ENCODE measurements at places on chromosomes 6 and 20.

DNA sequence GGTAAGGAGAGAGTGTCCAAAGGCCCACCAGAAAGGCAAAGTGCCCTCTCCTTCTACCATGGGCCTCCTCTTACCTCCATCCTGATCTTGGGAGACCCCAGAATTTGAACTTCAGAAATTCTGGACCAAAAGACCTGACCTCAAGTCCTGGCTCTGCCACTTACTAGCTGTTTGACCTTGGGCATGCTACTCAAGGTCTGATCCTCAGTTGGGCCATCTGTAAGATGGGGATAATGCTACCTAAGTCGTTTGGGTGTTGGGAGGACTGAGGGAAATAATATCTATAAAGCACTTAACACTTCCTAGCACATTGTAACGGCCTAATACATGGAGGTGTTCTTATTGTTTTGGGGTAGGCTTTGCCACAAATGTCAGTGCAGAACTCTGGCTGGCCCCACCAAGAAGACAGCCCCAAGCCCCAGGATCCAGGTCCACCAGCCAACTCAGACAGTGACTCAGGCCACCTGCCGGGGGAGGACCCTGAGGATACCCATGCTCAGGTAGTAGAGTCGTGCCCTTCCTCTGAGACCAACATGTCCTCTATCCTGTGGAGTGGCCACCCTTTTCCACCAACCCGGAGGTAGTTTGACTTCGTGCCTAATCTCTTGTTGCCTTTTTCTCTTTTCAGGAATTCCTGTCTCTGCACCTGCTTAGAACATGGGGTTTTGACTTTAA is 2.7 kb downstream of the PRICKLE4 start:
- no peak for DNase-seq

GRCh38 chr6:136923954-136924673 is 2.0 kb downstream of the SLC35D3 start:
- DNase-seq: no peak

GRCh38 chr6:135842618-135843392 is 8.7 kb upstream of the PDE7B start:
- no peak for DNase-seq

DNA sequence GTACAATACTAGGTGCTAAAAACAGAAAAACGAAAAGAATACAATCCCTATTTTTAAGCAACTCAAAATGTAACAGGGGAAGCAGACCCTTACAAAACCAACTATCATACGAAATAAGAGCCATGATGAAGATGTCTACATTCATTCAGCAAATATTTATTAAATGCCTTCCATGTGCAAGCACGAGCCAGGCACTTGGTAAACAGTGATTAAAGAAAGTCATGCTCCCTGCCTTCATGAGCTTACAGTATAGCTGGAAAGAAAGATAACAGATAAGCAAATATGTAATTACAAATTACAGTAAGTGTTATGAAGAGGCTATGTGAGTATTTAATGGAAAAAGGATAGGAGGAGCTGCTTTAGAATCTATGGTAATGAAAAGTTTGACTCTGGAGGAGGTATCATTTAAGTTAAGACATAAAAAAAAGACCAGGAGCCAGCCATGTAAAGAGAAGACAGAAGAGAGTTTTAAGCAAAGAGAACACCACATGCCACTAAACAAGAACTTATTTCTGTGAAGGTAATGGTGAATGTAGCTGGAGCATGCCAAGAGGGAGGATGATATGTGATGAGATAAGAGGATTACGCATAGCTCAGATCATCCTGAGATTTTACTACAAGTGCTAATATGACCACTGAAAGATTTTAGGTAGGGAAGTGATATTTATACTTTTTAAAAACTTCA is 19.3 kb upstream of the COX7A2 start:
- DNase-seq: no peak

DNA sequence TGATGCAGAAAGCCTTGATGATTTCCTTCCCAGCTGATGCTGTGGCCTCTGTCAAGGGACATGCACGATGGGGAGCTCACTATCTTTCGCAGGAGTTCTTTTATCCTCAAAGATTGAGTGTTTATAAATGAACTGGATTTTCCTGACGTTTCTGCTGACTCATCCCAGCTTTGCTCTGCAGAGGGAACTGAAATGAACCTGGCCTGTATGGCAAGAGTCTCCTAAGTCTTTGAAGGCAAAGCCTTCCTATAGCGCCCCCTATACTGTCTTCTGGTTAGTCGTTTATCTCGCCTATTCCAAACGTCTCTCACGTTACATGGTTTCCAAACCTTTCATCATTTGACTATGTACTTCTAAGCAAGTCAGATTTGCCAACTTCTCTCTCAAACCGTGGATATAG is 565.3 kb downstream of the KIF16B start:
- no peak for DNase-seq

GRCh38 chr6:168992446-168993144 is 261.1 kb downstream of the THBS2 start:
- DNase-seq: no peak

DNA sequence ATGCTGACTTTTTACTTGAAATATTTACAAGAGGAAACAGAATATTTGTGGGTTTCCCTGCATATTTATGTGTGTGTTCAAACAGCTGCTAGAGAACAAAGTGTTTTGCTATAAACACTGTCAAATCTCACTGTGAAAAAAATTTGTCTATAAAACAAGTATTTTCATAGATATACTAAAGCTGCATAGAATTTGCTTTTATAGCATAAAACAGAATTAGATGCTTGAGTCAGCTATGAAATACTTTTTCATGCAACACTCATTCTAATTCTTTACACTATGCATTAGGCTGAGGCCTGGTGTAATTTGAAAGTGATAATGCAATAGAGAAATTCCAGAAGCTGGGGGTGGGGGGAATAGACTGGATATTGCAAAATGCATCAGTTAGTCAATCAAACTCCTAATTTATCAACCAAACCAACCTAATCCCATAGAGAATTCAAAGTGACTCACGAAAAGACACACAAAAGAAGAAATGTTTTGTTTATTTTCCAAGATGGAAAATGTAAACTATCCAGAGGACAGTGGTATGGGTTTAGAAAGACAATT is 148.2 kb downstream of the LAMA2 start:
- DNase-seq: no peak

GRCh38 chr6:157410045-157410444 is 29.1 kb downstream of the ZDHHC14 start:
- DNase-seq: no peak

DNA sequence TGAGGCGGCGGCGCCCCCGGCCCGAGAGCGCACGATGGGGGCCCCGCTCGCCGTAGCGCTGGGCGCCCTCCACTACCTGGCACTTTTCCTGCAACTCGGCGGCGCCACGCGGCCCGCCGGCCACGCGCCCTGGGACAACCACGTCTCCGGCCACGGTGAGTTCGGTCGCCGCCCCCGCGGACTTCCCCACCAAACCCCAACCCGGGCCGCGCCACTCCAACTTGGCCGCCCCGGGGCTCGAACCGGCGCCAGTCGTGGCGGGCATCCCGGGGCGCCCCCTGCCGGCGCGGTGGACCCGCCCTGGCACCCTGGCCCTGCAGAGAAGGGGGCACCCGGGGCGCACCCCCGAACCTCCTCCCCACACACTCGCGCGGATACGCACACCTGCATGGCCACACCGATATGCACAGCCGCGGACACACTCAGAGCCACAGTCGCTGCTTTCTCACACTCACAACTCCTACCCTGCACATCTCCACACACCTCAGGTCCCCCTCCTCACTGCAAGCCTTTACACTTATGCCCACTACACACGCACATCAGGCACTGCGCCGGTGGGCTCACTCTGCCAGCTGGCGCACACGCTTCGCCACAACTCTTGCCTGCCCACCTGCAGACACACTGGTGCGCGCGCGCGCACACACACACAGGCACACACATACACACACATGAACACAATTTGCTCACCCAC is 535 bp downstream of the VSTM2L start:
- DNase-seq: peak; percentile 14

- no peak for DNase-seq
Observed at GRCh38 chr6:130929036-130929678, 102.0 kb downstream of the SMLR1 start.

DNA sequence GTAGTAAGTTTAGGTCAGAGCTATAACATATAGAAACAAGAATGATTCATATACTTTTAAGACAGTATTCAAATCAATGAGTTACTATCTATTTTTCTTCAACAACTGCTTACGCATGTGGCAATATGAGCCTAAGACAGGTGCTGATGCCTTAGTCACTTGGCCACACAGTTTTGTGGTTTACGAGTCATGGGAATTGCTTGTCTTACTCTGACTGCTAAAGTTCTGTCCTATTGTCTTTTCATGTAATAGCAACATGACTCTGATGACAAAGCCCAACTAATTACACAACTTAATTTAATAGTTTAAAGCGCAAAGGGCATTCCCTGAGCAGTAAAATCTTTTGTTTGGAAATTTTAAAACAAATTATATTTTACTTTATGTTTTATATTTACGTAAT is 159.3 kb upstream of the CENPW start:
- no peak for DNase-seq

- DNase-seq: no peak
Observed at GRCh38 chr6:29509711-29510110, 22.0 kb upstream of the MAS1L start.

GRCh38 chr6:90218959-90219208 is 77.8 kb downstream of the BACH2 start:
- no peak for DNase-seq

- DNase-seq: no peak
Observed at GRCh38 chr6:37048851-37049757, 43.6 kb downstream of the FGD2 start.

DNA sequence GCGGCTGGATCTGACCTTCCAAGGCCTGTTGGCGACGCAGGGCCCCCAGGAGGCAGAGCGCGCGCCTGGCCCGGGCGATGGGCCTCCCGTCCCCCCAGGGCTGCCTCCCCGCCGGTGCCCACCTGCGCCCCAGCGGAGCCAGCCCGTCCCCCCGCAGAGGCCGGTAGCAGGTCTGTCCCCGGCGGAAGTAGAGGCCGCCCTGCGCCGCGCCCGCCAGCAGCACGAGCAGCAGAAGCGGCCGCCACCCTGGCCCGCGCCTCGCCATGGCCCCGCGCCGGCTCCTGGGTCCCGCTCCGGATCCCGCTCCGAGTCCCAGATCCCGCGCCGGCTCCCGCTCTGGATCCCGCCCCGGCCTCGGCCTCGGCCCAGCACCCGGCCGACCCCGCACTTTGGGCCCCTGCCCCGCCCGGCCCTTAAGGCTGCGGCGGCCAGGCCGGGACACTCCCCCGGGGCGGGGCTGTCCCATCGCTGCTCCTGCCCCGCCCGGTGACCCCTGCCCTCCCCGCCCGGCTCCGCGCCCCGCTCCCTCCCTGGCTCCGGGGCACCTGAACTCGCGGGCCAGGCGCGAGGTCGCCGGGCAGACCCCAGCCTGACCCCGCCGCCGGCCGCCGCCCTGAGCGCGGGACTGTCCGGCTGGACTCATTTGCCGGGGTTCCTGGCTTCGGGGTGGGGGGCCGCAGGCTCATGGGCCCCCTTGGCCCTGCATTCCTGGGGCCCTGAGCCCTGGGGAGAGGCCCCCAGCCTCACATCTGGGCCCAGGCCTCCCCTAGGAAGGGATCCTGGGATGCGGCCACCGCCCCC is at the start of gene CTSZ:
CTSZ (minus strand) TSS at position 391 of the 801 bp plus-strand sequence; CDS start at position 265, 126 bp downstream.
- DNase-seq: no peak

DNA sequence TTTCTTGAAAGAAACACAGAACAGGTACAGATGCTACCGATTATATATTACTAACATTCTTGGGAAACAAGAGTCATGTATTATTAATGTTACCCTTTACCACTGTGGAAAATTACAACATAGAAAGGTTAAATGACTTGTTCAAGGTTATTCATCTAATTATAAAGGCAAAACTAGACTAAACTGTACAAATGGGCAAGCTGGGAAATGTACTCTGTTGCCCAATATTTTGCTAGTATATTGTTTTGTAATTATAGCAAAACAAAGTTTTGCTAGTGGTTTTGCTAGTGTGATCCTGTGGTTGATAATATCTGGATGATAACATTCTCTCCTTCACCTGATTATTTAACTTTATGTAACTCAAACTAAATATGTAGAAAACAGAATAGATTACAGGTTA is 96.5 kb downstream of the TINAG start:
- no peak for DNase-seq

GRCh38 chr6:6707143-6707542 is 118.6 kb downstream of the LY86 start:
- no peak for DNase-seq

DNA sequence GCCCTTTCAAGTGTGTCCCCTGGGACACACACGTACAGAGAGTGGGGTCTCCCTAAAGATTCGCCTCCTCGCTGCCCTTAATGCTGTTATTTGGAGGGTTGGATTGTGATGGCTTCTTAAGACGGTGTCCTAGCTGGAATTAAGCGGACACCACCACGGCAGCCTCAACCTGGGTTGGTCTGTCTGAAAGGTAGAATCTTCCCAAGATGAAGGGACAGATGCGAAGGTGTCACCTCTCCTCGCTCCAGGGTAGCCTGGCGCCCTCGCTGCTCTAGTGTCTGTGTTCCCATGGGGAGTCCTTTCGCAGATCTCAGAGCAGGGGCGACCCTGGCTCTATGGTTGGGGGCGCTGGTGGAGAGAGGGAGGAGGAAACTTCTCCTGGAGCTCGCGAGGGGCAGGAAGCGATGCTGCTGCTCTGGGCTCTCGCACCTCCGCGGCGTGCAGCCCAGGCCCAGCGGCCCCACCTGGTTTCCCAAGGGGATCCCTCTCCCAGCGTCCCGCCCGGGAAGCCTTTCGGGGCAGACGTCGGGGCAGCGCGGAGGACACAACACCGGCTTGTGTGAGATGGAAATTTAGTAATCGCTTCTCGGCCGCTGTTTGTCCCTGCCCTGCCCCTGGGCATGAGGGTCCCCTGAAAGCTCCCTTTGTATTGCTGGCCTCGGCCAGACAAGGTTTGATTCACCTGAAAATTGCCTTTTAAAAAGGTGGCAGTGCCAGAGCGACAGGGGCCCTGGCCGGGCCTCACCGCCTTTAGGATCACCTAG is 1.7 kb downstream of the RSPO3 start:
- no peak for DNase-seq

- DNase-seq: no peak
Observed at GRCh38 chr6:132246632-132247270, 154.5 kb downstream of the MOXD1 start.

GRCh38 chr6:40738551-40739193 is 151.5 kb upstream of the LRFN2 start:
- no peak for DNase-seq

DNA sequence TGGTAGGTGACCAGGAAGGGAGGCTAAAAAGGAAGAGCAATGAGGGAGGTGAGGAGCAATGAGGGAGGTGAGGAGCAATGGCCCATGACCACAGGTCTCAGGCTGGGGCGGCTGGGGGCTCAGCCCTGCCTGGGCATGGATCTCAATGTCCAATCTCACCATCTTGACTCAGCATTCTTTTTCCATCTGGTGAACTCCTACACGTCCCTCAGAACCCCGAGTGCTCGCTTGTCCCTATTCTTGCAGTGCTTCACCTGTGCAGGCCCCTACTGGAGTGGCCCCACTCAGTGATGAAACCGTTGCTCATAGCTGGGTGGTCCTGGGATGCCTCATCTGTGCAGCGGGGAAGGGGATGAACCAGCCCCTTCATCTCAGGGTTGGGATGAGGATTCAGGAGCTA is 16.9 kb upstream of the RBBP8NL start:
- DNase-seq: no peak
